Left colon (tissue), 2 donors: ENCODE measurements at places on chromosomes 13 and 19.

DNA sequence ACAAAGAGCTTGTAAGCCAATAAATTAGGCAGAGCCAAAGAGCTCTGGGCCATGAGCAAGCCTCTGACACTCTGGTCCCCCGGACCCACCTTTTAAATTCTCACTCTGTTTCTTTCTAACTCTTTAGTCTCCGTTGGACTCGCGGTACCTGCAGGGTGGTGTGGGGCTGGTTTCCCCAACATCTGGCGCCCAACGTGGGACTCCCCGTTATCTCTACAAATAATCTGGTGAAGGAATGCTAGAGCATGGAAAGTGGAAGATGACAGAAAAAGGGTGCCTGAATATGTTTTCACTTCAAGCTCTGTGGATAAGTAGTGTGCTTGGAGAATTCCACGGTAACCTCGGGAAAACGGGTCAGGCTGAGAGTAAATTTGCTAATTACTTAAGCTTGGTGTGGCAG, 36.5 kb upstream of the CYP2B6 start:
- no peak for DNase-seq

GRCh38 chr13:113124211-113124970, 1.8 kb downstream of the F10 start:
- peak; percentile 23 for DNase-seq

DNA sequence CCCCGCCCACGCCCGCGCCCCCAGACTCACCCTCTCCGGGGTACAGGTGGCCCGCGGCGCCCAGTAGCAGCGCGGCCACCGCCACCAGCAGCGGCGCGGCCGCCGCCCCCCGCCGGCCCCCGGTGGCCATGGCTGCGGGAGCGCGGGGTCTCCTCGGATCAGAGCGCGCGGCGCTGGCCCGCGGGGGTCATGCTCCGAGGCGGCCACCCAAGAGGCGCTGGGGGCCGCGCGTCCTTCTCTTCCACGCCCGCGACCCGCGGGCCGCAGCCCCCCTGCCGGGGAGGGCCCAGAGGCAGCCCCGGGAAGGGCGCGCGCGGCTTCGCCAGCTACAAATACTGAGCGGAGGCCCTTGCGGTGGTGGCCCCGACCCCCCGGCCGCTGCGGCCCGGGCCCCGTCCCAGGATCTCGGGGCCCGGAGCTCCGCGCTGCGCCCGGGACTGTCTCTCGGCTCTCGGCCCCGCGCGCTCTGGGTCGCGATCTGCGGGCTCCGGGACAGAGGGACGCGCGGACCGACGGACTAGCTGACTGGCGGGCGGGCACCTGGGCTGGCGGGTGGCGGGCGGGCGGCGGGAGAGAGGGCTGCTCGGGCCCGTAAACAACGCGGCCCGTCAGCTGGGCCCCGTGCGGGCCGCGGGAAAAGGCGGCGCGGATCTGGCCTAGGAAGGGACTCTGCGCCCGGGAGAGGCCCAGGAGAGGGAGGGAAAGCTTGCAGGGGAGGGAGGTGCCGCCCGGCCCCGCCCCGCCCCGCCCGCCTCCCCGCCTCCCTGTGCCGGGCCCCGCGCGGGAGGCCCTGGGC, at the start of gene INSR:
Gene INSR, minus strand, starts transcription at position 653 of the 796 bp plus-strand sequence. Its CDS starts 523 bp downstream, at position 130.
- peak; percentile 89 for DNase-seq

DNA sequence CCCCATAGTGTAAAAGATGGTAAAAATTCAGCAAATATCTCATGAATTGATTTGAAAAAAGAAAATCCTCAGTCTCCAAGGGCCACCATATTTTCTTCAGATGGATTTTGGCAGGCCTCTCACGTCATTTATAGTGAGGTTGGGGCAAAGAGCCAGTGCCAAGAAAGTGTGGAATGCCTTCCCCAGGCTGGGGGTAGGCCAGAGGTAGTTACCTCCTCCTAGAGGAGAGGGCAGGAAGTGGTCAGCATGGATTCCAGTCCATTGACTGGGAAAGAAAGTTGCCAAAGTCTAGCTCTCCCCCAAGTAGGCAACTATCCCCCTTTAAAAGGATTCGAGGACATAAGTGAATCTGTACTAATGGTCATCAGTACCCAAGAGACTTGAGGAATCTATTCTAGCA, 68.4 kb upstream of the KCTD4 start:
- no peak for DNase-seq

DNA sequence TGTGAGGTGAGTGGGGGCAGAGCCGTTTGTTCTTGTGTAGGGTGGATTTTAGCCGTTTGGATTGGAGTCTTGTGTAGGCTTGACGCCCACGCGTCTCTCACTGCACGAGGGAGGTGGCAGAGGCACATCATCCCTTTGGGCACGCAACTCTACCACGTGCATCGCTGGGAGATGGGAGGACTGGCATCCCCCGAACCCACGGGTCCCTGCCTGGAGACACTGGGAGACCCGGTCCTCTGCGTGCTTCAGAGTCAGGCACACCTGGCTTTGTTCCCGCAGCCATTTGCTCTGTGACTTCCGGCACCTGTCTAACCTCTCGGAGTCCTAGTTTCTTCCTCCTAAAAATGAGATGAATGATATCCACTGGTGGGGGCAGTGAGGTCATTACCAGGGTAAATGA, 6.4 kb downstream of the ARHGEF7 start:
- DNase-seq, result no peak

DNA sequence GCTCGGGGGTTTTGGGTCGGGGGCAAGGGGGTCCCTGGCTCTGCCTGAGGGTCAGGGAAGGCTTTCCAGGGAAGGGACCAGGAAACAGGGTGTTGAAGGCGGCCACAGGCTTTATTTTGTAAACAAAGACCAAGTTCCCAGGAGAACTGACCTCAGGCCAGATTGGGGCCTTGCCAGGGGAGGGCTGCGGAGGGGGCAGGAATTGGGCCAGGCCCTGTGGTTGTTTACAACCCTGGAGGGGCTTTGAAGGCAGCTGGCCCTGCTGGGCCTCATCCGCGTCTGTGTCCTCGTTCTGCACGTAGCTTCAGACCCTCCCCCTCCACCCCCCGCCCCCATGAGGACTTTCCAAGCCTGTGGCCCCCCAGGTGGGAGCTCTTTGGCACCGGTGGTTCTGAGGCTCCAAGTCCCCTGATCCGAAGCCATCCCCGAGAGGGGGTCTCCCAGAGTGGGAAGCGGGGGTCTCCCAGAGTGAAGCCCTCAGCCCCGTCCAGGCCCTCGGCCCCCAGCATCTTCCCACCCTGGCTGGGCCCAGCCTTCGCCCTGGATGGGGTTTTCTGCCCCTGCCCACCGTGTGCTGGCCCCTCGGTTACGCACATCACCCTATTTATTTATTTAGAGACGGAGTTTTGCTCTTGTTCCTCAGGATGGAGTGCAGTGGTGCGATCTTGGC, 13.5 kb upstream of the BSG start:
- DNase-seq, result no peak

DNA sequence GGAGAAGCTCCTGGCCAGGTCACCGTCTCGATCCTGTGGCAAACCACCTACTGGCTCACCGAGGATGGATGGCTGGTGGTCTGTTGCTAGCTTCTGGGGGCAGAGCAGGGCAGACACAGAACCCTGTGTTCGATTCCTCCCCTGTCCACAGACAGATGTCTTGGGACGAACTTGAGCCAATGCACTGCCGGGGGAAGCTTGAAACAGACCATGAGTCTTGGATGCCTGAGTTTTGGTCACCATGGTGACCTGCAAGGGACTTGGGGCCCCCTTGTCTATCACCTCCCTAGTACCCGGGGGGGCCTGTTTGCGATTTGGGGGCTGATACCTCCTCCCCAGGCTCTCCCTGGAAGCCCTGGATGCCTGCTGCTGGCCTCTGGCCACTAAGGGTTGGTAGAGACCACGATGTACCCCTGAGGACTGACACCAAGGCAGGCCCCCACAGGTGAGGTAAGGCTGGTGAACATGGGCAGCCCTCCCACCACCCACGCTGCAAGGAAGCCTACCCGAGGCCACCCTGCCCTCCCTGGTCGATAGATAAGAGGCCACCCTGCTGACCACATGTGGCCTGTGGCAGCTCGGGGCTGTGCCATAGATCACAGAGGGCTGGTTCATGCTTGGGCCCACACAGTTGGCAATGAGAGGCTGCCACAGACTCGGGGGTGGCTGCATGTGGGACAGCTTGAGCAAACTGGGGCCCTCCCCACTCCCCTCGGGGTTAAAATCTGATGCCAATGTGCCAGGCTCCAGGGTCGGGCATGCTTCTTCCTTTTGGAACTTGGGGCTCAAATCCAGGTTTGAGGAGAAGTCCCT, 10.7 kb downstream of the IQCN start:
- no peak for DNase-seq

DNA sequence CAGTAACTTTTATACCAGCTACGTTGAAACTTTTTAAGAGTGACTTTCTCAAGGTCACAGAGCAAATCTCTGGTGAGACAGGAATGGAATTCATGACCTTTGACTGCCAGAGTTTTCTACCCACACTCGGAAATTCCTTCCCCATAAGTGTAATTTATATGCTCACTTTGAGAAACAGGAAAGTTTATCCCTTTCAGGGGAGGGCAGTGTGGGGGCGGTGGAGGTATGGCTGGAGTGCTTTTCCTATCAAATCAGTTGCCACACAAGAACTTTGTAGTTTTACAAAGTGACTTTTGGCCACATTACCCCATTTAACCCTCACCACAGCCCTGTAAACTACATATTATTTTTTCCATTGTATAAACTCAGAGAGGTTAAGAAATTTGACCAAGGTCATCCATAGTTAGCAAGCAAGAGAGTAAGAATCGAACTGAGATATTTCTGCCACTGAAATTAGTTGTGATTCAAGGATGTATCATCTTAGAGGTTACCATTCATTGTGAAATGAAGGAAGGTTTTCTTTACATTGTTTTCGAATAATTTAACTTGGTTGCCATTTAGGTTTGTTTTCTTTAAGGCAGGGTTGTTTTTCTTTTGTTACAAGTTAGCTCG, 5.9 kb downstream of the KLF12 start:
- DNase-seq, result no peak

DNA sequence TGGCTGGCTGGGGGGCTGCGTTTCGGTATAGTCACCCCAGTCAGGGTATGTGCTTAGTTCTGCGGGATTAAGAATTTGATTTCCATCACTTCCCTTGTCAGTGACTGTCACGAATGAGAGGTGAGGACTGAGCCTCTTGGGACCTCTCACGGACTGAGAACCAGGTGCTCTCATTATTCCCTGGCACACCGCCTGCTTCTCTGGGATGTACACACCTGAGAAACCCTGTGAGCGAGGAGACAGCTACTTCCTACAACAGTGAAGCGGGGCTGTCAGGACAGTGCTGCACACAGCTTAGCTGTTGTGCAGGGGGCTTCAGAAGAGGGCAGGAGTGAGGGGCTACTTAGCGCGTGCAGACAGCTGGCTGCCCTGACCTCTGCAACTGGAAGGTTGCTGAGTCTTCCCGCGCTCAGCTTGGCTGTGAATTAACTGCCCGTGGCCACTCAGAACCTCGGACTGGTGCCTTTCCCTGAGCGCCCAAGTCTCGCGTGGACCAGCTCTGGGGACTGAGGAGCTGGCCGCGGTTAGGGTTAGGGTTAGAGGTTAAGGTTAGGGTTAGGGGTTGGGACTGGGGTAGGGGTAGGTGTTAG, 65.3 kb upstream of the MCF2L start:
- no peak for DNase-seq

- no peak for DNase-seq
Measured at GRCh38 chr13:102777736-102778135, 4.2 kb upstream of the TEX30 start.

GRCh38 chr13:71685072-71685471, 181.9 kb downstream of the DACH1 start:
- DNase-seq, result no peak

GRCh38 chr13:98092888-98093287, 50.0 kb upstream of the FARP1 start:
- DNase-seq, result no peak

GRCh38 chr19:9431475-9431874, 3.9 kb downstream of the ZNF266 start:
- peak; percentile 24 for DNase-seq

GRCh38 chr13:103941506-103942140, 875.4 kb upstream of the SLC10A2 start:
- no peak for DNase-seq

- DNase-seq, result no peak
Measured at GRCh38 chr13:53110614-53111013, 82.0 kb downstream of the OLFM4 start.

DNA sequence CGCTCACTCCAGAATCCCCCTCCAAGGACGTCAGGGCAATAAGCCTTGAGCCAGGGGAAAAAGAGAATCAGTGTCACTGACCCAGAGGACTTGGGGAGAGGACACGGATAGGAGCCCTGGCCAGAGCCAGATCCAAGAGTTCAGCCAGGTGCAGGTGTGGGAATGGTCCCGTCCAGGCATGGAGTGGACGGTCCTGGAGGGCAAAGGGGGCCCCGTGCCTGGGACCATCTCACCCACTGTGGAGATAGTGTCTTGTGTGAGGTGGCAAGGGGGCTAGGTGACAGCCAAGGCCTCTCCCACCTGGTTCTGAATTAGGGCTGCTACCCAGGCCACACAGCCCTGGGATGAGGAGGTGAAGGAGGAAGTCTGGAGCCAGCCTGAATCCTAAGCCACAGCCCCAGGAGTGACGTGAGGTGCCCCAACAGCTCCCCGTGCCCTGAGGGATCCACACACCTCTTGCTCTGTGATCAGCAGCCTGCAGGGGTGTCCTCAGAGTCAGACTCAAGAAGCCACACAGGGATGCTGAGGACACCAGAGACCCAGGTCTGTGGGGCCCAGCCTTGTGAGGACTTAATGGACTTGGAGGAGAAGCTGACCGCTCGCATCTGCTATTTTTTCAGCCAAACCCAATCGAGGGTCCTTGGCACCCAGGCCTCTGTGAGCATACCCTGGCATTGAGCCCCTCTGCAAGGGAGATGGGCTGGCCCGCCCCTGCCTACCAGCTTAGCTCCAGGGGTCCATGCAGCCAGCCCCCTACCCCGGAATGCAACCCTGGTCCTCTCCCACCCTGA, 16.4 kb upstream of the ZNF14 start:
- DNase-seq, result no peak

DNA sequence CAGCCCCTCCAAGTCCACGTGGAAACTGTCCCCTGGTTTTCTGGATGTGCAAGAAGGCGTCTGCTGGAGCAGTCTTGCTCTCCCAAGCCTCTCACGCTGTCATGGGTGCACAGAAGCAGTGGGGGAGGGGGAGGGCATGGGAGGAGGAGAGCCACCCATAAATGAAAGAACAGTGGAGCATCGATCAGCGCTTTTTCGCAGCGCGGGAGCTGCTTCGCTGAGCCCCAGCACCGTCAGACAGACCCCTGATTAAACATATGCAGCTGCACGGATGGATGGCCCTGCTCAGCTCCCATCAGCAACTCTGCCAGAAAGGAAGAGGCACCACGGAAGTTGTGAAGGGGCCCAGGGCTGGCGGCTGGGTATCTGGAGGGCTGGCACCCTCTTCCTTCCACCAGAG, 264.9 kb downstream of the UQCRFS1 start:
- no peak for DNase-seq

- no peak for DNase-seq
Measured at GRCh38 chr13:85632526-85633195, 166.6 kb downstream of the SLITRK6 start.

DNA sequence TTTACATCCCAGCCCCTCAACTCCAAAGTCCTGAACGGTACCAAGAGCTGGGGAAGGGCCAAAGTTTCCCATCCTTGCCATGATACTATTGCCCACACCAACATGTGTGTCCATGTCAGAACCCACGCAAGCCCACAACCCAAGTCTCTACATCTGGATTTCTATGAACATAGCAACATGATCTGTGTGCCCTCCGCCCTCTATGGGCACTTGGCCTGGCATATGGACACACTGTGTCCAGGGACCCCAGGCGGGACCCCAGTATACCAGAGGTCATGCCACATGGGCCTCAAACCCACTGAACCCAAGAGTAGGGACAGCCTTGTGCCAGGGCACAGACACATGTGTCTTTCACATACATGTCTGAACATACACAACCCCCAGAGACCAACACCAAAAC, 2.0 kb downstream of the LRFN1 start:
- no peak for DNase-seq
